Activated naive CD8-positive, alpha-beta T cell treated with anti-CD3 and anti-CD28 coated beads, Interleukin-2, amount 10 ng/mL, durations not matched to agents 7 days and 5 days (primary cell): ENCODE measurements at places on chromosomes 5 and 9.

- DNase-seq, result no peak
These were observed 709 bp downstream of the FANCG start for GRCh38 chr9:35079041-35079425.

DNA sequence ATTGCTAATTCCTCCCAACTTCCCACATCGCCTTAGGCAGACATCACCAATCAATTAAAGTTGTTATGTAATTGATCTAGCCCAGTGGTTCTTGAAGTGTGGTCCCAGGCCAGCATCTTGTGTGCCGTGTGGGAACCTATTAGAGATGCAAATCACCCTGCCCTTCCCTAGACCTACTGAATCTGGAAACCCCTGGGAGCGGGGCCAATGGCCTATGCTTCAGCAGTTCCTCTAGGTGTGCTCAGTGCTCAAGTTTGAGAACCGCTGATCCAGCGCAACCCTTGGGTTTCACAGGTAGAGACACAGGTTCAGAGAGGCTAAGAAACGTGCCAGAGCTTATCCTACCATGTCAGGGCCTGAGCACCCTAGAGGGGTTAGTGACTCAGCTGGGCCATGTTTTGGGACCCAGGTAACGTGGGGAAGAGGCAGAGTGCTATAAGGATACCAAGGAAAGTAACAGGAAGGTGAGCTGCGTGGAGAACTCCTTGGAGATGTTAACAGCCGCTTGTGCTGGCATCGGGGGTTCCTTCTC, 4.4 kb downstream of the SLC34A1 start:
- no peak for DNase-seq

GRCh38 chr5:59596586-59597350, 296.8 kb downstream of the PDE4D start:
- DNase-seq, result no peak

- DNase-seq, result no peak
These were observed 9.7 kb upstream of the SMIM32 start for GRCh38 chr5:136202469-136203205.

- no peak for DNase-seq
These were observed 90.7 kb downstream of the PTCH1 start for GRCh38 chr9:95425910-95426551.

DNA sequence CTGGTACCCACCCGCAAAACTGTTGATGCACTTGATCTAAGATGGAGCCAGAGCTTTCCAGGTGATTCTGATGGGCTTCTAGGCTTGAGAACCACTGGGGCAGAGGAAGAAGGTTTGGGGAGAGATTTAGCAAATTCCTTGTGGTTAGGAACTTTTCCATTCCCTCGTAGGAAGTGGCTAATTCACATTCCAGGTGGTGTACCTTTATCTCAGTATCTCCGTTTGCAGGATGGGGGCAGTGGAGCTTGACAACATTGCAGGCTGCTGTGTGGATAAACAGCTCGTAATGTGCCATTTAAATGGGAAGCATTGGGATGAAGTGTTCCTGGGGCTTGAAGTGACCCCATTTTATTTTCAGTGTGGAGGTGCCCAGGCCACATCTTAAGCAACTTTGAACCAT, 172.9 kb upstream of the IL12B start:
- DNase-seq, result no peak

DNA sequence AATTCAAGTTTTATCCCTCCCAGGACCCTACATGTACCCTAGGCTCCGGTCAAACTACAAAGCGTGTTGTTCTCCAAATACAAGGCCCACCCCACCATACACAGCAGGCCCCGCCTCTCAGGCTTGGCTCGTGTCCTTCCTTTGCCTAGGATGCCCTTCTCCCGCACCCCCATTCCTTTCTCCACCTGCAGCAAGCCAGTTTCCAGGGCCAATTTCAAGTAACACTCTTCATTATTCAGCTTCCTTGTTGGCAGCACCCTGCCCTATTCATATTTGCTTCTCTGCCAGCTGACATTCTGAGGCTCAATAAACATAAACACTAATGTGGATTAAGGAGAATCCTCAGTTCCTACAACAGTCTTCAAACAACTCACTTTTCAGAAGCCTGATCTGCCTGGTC, 31.7 kb downstream of the EPB41L4B start:
- no peak for DNase-seq

DNA sequence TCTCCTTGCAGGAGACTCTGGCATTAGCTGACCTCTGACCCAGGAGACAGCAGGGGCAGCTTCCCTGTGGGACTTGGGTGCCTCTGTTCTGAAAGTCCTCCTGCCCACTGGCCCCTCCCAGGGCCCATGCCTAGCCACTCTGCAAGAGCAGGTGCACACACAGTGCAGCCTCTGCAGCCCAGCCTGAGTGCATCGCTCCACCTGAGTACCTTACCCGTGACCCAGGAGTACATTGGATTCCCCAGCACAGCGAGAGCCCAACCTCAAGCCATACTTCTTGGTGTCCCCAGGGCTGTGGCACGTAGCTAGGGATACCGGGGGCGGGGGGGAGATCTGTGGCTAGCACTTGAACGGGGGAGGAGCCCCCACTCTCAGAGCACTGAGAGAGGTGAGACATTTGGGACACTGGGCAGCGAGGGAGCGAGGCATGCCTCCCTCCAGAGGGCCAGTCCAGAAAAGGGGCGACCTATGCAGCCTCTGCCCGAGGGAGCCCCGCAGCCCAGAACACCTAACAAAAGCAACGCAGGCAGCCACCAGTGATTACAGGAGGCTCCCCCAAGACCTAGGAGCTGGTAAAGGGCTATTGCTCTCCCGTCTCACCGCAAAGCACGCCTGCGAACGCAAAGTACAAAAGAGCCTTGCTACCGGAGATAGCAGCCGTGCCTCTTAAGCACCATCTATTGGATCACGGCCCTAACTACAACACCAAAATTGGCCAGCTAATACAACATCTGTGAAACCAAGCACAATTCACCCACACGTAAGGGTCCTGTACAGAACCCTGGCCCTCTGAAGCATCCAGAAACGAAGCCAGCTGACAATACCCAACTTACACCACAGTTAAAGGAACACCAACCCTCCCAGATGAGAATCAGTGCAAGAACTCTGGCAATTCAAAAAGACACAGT, 826 bp upstream of the PRDM9 start:
- no peak for DNase-seq

GRCh38 chr9:83132768-83133167, 69.8 kb upstream of the RASEF start:
- DNase-seq, result no peak

DNA sequence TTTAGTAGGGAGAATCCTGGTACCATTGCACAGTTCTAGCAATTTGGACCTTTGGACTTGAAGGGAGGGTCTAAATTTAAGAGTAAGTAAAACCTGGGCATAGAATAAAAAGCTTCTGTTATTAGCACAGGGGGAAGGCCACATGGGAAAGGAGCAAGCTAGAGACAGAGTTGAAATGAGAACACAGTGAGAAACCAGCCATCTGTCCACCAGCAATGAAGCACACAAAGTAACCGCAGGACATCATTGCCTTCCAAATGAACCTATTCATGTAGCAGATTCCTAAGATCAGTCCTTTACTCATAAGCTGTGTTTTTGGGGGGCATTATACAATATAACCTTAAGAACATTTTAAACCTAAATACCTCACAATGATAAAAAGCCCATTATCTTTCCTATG, 407.4 kb downstream of the HCN1 start:
- no peak for DNase-seq

- DNase-seq, result no peak
These were observed 194.9 kb downstream of the PALM2AKAP2 start for GRCh38 chr9:109974918-109975276.

GRCh38 chr5:126818736-126819135, 41.8 kb downstream of the LMNB1 start:
- DNase-seq, result no peak
